IMR-90 (cell line): ENCODE measurements at places on chromosomes 13 and 19. TPM values are rescaled to one million over a fixed set of nuclear protein-coding genes. Genes with fewer than 3 reads are reported as not detected.

UBE2M gene
- total RNA-seq = 55.9 and 63.0 TPM in 2 replicates

DNA sequence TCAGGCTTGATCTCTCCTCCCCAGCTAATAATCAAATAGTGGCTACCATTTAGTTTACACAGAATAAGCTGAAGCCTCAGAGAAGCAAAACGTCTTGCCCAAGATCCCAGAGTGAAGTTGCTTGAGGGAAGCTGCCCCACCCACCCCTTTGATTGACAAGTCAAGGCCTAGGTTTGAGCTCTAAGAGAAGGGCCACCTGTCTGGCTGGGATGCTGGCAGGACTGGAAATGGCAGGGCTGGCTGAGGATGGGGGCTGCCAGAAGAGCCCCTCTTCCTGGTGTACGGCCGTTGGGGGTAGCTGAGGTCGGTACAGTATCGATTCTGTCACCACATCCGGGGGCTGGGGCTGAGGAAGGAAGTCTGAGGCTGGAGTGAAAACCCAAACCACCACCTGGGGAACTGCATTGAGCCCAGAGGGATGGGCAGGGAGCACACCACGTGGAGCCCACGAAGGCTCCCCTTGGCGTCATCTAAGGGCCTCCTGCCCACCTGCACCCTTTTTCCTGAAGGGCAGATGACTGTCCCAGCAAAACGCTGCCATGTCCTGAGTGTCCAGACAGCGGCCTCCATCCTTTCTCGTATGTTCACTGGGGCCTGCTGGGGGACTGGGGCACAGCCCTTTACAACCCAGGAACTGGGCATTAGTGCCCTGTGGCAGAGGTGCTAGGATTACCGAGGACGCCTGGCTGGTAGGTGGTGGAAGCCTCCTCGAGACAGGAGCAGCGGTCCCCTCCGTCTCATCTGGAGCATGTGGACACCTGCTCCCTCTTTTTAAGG is 1.4 kb upstream of the PRKD2 start:
- no peak for DNase-seq

- no peak for DNase-seq
Observed at GRCh38 chr13:93058301-93058700, 168.3 kb upstream of the GPC6 start.

CD177 gene
- under 0.01 TPM in 1 of 2 replicates, not detected in the other for total RNA-seq

IRF2BP1 gene
- total RNA-seq = 4.5 and 5.0 TPM in 2 replicates

DNA sequence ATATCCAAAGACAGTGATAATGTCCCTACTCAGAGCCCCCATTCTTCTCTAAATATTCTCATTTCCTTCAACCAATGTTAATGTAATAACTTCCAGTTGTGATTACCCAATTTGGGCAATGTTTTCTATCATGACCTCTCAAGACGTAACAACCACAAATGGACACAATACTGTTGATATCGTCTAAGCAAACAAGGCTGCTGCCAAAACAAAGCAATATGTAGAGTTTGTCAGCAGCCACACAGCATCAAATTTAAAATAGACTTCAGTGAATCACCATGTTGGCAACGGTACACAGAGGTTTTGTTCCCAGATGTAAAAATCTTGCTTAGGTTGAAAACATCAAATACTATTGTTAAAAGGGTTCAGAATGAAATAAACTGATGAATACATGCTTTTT is 205.1 kb downstream of the DACH1 start:
- DNase-seq = peak; percentile 41

- DNase-seq = peak; percentile 58
Observed at GRCh38 chr13:26707122-26708006, 53.2 kb downstream of the GPR12 start.

PBX4 gene
- 0.90 and 1.4 TPM in 2 replicates for total RNA-seq

SIGLEC11 gene
- not detected in 2 replicates for total RNA-seq

DNA sequence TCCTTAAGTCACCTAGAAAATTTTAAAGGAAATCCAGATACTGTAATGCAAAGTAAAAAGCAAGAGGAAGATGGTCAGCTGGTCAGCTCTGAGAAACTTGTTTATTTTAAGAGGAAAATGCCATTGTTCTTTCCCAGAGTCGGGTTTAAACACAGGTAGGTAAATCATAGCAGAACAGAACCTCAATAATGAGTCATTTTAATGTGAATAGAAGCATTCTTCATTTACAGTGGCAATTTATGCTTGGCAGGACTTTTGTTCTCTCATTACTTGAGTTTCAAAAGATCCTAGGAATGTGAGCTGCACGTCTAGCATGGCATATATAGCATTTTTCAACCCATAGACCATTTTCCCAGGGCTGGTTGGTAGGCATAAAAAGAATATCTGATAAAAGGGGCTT is 132.3 kb downstream of the LIG4 start:
- no peak for DNase-seq

- DNase-seq = no peak
Observed at GRCh38 chr13:113859311-113860050, 4.4 kb downstream of the GAS6 start.

TYROBP gene
- total RNA-seq = not detected in 2 replicates

DIRAS1 gene
- total RNA-seq = 1.4 and 2.5 TPM in 2 replicates

- DNase-seq = no peak
Observed at GRCh38 chr19:36330216-36330615, 48.8 kb downstream of the ZFP14 start.

DNA sequence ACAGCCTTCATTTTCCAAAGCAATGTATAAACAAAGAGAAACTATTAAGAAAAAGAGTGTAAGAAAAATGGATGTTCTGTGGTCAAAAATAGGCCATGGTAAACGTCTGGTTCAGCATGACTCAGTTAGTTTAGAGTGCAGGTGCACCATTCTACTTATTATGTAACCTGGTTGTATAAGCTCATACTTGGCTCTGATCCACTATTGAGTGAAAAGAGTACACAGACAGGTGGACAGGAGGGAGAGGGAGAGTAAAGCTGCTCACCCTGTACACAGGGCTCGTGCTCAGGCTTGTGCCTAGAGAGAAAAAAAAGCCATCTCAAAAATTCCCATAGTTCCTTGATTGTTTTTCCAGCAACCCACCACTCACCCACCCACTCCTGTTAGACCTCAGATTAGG is 85.8 kb upstream of the ZNF91 start:
- no peak for DNase-seq

- DNase-seq = peak; percentile 84
Observed at GRCh38 chr19:52566588-52566987, 3.5 kb upstream of the ZNF701 start.

DAND5 gene
- total RNA-seq = not detected in 2 replicates
